NCI-H1930 (cell line): ENCODE measurements at places on chromosomes 1 and 21.
A peak's percentile ranks its signal among the peaks of the same experiment; 100 is the strongest.

DNA sequence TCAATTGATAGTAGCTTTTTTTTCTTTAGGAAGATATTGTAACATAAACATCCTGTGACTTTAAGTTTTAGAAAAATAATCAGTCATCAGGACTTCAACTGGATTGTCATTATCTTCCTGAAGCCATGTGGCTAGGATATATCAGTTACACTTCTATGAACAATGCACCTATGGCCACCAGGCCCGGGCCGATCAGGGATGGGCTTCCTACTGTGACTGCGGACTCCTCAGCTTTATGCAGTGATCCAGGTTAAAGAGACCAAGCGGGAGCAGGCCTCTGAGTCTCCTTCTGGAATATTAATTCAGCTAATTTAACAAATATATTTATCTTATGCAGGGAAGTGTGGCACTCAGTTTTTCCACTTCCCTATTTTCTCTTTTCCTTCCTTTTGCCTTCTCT lies 200.6 kb downstream of the ADGRL2 start:
- no peak for DNase-seq

GRCh38 chr1:117675907-117676430 lies 70.1 kb downstream of the TENT5C start:
- no peak for DNase-seq

GRCh38 chr1:225479341-225479740 lies 51.5 kb upstream of the LBR start:
- no peak for DNase-seq

- DNase-seq, result no peak
Observed at GRCh38 chr1:197825541-197825940, 50.3 kb upstream of the DENND1B start.

DNA sequence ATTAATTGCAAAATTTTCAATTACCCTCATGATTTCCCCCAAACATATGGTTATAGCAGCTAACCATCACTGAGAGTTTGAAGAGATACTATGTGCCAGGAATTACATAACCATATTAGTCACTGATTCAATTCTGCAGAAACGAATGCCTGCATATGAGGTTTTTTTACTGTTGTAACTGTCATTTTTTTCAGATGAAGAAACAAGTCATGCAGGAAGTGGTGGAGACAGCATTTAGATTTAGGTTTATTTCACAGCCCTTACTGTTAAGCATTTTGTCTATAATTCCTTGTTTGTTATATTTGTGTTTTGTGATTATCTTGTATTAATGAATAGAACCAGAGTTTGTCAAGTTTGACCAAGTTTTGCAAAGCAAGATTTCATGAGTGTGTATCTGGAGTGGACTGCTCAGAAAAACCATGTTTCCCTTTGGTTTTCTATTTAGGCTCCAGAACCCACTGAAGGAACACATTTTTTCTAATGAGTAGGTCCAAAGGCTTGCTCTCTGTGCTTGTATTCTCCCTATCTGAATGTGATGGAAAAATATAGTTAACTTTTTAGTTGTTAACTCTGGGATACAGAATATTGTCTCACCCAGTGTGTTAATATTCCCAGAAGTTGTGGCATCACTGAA lies 308.5 kb upstream of the ADAMTS5 start:
- no peak for DNase-seq

DNA sequence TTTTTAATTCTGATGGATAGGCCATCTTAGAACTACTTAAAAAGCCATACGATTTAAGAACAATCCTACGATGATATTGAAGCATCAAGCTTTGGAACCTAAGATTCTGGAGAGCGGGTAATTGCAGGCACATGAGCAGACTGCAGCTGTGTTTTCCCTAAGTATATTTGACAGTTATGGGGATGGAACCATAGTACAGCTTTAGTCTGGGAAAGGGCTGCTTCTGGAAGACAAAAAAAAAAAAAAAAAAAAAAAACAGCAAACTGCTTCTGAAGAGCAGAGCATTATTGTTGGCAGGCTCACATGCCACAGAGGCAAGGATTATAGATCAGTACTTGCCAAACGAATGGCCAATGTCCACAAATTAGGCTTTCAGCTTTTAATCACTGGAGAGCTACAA lies 1618.7 kb downstream of the AMY1C start:
- peak; percentile 10 for DNase-seq

- no peak for DNase-seq
Observed at GRCh38 chr1:223700942-223701637, 11.2 kb upstream of the CAPN2 start.

GRCh38 chr1:156898971-156899664 lies 5.6 kb downstream of the PEAR1 start:
- DNase-seq, result no peak

GRCh38 chr21:35683664-35684304 lies 376.5 kb downstream of the SETD4 start:
- DNase-seq, result no peak

DNA sequence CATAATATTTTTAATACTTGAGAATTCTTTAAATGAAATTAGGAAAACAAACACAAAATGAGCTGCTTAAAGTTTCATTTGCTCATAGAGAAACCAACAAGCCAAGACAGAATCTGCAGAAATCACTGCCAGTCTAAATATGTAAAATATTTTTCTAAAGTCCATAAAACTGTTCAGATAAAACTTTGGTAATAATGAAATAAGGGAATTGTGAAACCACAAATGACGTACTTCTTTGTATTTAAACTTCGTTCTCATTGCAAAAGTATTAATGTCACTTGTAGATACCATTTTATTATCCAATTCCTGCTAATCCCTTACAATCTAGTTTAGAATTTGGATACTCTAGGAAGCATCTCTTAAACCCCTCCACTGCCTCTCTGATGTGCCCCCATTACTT lies 234.5 kb upstream of the NEGR1 start:
- no peak for DNase-seq

DNA sequence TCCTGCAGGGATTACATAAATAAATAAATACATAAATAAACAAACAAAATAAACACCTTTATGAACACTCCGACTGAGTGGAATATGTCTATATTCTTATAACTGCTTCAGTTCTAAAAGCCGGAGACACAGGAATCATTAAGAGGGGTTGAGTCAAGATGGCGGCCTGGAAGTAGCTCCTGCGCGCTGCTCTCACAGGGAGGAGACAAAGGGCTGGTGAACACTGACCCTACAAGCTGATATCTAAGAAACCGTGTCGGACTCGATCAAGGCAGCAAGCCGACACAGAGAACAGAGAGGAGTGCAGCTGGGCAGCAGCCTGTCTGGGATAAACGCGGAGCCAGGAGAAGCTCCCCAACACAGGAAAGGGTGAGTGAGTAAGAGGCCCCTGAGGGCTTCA lies 1098.6 kb upstream of the NCAM2 start:
- peak; percentile 14 for DNase-seq

GRCh38 chr1:41919131-41919530 lies 409 bp upstream of the HIVEP3 start:
- no peak for DNase-seq

DNA sequence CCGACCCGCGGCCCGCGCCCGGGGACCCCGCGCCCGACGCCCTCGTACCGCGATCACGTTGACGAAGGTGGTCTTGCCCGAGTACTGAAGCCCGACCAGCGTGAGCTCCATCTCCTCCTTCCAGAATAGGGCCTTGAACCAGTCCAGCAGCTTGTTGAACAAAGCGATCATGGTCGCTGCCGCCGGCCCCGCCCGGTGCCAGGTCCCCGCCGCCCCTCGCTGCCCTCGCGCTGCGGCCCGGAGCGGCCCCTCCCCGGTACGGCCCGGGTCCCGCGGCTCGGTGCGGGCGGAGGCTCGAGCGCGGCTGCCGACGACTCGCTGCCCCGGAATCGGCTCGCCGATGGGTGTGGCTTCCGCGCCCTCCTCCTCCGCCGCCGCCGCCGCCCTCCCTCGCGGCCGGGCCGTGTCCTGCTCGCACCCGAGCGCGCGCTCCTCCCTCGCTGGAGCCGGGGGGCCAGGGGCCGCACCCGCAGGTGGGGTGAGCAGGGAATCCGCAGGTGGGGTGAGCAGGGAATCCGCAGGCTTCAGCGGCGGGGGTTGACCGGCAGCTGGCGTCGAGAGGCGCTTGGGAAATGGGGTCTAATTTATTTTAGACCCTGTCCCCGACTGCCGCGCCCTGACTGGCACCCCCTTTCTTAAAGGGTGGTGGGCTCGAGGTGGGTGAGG lies at the start of gene ARL8A:
TSS of gene ARL8A (minus strand) at position 336 of the 666 bp plus-strand sequence. CDS start at position 171, 165 bp downstream.
- DNase-seq, result peak; percentile 66

- no peak for DNase-seq
Observed at GRCh38 chr1:58986996-58987767, 203.3 kb upstream of the JUN start.

DNA sequence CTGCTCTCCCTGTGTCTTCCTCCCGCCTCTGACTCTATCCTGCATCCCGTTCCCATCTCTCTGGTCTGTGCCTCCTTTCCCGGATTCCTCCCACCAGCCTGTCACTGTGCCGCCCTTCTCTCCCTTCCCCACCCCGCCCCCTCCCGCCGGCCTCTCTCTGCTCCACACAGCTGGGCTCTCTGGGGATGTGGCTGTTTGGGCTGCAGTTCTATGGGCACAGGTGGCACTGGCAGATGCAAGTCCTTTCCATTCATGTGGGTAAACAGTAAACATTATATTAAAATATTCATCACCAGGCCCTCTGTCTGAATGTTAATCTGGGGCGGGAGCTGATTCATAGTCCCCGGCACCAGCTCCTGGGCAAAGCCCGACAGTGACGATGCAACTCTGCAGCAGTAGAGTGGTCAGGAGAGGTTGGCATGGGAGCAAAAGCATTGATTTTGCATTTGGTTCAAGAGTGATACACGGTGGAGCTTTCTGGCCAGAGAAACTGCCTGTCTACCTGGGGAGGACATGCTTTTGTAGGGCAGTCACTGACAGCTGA lies 249.3 kb downstream of the TNR start:
- DNase-seq, result no peak

- DNase-seq, result no peak
Observed at GRCh38 chr21:32136546-32136945, 142.3 kb downstream of the MIS18A start.

GRCh38 chr1:167312871-167313270 lies 92.2 kb downstream of the POU2F1 start:
- no peak for DNase-seq

DNA sequence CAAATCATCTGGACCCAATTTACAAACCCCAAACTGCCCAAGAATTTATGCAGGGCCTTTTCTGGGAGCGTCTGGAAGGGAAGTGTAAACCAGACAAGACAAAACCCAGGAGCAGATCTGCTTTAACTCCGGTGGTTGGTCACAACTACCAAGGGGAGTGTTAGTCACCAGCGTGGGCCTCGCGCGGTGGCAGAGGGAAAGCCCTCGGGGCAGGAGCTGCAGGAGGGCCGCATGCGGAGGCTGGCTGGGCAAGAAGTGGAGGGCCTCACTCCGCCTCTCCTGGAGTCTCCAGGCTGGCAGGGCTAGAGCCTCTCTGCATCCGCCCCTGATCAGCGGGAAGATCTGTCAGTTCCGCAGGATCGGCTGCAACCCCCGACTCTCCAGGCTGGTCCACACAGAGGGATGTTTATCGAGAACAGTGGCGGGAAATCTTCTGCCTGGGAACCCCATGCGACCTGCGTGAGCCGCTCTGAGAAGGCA lies 2.0 kb downstream of the COL24A1 start:
- DNase-seq, result no peak

GRCh38 chr1:234924450-234925355 lies 203.9 kb downstream of the TOMM20 start:
- DNase-seq, result no peak

DNA sequence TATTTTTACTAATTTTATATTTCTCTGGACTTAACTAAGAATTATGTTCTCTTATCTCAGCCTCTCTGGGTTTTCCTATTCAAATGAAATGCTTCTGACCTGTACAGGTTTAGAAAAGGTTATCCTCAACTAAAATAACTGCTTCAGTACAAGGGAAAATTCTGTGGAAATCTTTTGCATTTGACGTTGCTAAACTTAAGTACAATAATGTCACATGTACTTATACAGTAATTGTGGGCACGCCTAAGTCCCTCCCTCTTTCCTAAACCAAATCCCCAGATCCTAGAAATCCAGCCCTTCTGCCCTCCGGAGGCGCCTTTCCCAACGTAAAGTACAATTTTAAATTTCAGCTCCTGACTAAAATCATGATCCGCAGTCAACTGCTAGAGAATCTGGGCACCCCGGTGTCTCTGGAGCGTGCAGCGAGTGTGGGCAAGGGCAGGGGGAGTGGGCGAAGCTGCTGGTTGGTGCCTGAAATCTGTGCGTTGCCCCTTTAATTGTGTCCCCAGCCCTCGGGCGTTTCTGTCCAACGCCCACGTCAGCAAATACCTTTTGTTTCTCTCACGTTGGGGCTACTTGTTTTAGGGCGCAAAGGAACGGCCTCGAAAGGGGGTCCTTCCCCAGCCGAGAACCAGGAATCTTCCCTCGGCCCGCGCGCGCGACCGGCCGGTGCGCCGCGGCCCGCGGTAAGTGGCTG lies at the start of gene ZBTB8A:
TSS of gene ZBTB8A (plus strand) at position 541 of the 697 bp plus-strand sequence. CDS start 53,505 bp downstream, outside the sequence.
- DNase-seq, result peak; percentile 40

GRCh38 chr21:27206368-27206982 lies 239.6 kb upstream of the ADAMTS5 start:
- no peak for DNase-seq

DNA sequence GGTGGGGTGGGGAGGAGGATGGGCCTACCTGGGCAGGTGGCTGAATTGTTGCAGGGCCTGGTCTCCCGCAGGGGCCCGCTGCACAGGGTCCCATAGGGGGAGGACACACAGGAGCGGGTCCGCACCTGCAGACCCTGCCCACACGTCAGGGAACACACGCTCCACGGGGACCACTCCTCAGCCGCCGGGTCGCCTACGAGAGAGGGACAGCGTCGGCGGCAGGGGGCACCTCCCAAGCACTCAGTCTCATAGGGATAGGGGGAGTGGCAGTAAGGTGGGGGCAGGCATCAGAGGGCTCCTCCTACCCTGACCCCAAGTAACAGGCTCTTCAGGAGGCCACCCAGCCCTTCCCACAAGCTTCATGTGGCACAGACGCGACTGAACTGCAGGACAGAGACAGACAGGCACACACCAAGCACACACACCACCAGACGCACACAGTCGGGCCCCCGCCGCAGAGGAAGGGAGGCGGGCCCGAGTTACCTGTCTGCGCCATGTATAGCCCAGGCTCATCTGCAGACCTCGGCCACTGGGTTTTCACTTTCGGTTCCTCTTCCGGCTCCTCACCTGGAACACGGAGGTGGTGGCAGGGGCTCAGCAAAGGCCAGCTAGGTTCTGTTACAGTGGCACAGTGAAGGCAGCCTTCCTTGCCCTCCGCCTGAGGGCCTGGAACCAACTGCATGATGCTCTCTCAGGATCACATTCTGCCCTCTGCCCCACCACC lies 19.8 kb downstream of the ADGRB2 start:
- no peak for DNase-seq

- DNase-seq, result no peak
Observed at GRCh38 chr1:162753998-162754585, 36.4 kb upstream of the HSD17B7 start.

- DNase-seq, result no peak
Observed at GRCh38 chr1:172941471-172941870, 109.3 kb downstream of the TNFSF18 start.
